D721Med (cell line): ENCODE measurements at places on chromosomes 2 and 18.

DNA sequence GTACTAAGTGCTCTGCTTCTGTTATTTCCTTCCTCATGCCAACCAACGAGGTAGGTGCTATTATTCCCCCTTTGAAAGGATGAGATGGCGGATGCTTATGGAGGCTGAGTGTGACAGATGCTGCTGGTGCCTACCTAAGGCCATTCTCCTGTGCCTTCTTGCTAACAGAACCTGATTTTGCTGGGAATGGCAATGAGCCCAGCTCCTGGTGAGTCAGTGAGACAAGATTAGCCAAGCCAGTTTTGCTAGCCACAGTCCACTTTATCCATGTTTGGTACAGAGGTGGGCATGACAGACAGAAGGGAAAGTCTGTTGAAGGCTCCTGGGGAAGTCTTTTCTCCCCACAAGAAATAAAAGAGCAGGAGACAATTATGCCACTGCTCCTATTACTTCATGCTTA is 43.7 kb upstream of the TMEM163 start:
- DNase-seq = no peak

DNA sequence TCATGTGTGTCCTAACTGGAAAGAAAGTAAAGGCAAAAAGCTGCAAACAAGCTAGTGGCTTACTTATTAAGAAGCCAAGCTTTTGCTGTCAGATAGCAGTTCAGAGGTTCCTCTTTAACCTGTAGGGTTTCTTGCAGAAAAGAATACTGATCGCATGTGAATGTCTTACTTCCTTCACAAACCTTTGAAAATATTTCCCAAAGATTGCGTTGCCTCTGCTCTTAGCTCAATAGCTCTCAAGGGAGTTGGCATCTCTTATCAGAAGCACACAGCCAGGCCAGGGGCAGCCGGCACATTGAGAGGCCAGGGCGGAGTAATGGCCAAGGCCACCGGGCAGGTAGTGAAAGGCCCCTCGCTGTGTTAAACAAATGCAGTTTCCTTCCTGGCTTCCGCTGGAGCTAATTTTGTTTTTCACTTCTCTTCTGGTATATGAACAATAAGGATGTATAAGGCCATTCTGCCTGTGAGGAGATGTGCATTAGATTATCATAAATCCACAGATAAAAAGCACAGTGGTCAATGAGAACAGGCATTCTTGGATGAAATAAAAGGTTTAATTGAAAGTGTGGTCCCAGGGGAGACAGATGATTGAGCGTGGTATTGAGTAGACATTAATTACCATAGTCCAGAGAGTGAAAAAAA is 542.4 kb upstream of the NRP2 start:
- DNase-seq = no peak

GRCh38 chr2:128474036-128474955 is 155.6 kb upstream of the HS6ST1 start:
- no peak for DNase-seq

- DNase-seq = no peak
These were observed at the start of gene MATN3 for GRCh38 chr2:20012282-20013125. TSS of gene MATN3 (minus strand) at chr2:20012668. CDS start at chr2:20012631, 37 bp downstream.

DNA sequence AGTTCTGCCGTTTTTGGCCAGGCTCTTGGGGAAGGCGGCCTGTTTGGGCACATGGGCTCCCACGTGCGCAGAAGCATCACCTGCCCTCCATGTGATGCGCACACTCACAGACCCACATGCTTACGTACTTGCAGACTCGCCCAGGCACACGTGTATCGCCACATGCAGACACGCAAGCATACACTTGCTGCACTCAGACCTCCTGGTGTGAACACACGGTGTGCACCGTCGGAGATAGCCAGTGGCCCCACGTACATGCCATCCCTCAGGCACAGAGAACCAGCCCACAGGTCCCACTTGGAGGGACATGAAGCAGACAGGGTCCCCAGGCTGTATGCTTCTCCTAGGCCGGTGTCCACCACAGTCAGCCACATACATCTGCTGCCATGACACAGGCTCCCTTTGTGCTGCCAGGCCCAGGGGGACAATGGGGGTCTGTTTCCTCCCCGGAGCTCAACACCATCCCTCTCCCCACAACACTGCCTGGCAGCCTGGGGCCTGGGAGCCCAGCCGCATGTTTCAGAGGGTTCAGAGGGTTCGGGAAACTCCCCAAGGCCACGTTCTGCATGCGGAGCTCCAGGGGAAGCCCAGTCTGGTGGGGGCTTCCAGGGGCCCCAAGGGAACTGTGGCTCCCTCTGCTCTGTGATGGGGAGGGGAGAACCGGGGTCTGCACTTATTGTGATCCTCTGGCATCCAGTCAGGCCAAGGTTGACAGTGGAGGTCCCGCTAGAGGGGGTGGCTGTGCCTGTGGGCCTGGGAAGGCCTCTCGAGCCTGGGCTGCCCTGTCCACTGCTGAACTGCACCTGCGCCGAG is 208.1 kb upstream of the HAAO start:
- no peak for DNase-seq

GRCh38 chr2:237940828-237941227 is 26.0 kb upstream of the UBE2F start:
- no peak for DNase-seq

DNA sequence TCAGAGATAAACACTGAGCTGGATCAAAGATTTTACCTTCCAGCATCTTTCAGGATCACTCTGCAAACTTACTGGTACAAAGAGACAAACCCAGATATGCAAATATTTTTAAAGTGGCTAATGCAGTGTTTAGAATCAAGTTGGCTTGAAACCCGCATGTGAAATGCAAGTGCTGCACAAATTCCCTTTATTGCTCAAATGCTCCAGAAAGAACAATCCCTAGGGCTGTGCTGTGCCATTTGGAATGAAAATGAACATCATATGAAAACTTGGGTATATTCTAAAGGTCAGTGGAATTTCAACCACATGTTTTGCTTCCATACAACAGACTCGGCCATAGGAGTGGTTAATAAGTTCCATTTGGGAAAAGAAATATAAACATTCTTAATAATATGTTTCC is 139.1 kb downstream of the VWC2L start:
- no peak for DNase-seq

DNA sequence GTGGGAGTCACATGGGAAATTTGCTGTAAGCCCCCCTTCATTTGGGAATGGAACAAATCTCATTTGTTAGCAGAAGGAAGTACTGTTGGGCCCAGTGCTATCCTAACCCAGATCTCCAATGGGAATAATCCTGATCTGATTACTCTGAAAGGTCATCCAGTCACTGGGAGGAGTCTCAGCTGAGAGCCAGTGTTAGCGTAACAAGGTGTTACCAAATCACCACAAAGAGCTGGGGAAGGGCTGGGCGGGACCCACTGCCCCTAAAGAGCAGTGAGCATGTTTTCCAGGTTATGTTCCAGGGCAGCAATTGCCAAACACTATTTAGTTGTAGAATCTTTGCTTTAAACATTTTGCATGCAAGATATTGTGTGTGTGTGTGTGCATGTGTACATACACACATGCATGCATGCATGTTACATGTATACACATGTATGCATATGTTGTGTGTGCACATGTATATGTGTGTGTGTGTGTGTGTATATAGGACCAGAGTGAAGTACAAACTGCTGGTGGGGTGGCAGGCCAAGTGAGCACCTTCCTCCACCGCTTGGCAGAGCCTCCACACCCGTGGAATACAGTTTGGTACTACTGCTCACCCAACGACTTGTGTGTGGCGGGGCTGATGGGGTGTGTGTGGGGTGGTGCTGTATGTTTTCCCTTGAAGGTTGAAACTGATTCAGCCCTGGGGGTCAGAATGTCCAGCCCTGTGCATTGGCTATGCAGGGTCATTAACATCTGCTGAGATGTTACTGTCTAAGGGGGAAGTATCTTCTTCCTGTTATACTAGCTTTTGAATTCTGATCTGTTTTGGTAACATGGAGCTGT is 15.2 kb downstream of the INPP5D start:
- DNase-seq = no peak

DNA sequence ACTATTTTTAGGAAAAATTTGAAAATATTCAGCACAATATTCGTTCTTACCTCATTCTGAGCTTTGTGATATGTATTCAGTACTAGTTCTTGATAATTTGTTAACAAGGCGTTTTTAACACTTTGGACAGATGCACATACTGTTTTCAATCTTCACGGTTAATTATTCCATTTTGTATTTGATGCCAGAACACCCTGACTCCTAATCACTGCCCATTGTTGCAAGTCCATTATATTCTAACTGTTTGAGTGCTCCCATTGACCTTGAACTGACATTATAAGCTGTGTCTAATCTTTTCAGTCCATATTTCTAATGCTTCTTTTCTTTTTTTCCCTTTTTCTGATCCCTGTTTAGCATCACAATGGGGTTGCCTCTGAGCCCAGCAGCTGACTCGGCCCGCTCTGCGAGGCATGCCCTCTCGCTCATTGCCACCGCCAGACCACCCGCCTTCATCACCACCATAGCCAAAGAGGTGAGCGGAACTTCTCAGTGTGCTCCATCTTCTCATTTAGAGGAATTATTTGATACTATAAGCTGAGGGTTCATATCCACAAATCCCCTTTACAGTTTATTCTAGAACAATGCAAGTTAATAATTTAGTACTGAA is 211.3 kb upstream of the BOD1L2 start:
- no peak for DNase-seq

GRCh38 chr2:85409845-85410583 is at the start of gene CAPG:
TSS of gene CAPG (minus strand) at chr2:85410366. CDS start at chr2:85402145, 8,221 bp downstream.
- DNase-seq = no peak

- DNase-seq = no peak
These were observed 79.2 kb upstream of the PXDN start for GRCh38 chr2:1823187-1824169.

DNA sequence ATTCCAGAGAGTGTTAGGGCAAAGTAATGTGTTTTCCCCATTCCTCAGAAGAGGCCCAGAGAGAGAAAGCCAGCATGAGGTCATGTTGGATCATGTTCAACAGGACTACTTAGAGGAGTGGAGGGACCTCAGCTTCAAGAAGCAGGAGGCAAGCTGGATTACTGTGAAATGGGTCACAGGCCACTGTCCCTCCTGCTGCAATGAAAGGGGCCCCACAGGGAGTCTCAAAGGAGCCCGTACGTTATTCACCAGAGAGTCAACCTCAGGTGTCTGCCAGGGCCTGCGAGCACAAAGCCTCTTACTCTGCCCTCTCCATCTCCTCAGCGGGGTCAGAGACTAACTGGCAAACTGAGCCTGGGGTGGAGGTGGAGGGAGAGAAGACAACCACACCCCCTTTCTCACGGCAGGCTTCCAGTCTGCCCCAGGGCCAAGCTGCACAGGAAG is 27.2 kb upstream of the ACYP2 start:
- DNase-seq = no peak

DNA sequence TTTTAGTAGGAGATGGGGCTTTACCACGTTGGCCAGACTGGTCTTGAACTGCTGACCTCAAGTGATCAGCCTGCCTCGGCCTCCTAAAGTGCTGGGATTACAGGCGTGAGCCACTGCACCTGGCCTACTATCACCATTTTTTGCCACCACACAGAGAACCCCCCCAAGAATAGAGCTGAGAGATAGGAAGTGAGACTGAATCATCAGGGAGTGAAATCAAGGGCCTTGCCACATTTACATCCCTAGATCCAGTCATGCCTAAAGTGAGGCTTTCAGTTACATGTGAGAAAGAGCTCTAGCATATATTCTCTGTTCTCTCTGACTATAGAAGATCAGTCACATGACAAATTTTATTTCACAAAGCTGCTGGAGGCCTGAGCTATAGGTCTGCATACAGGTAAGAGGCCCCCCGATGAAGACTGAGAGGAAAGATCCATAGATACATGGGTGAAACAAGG is 28.0 kb upstream of the KCMF1 start:
- no peak for DNase-seq

GRCh38 chr2:62313449-62314227 is 117.7 kb downstream of the B3GNT2 start:
- no peak for DNase-seq

GRCh38 chr18:77967791-77968190 is 718.1 kb downstream of the GALR1 start:
- DNase-seq = no peak

- DNase-seq = no peak
These were observed 45.9 kb downstream of the PXDN start for GRCh38 chr2:1698188-1698945.

DNA sequence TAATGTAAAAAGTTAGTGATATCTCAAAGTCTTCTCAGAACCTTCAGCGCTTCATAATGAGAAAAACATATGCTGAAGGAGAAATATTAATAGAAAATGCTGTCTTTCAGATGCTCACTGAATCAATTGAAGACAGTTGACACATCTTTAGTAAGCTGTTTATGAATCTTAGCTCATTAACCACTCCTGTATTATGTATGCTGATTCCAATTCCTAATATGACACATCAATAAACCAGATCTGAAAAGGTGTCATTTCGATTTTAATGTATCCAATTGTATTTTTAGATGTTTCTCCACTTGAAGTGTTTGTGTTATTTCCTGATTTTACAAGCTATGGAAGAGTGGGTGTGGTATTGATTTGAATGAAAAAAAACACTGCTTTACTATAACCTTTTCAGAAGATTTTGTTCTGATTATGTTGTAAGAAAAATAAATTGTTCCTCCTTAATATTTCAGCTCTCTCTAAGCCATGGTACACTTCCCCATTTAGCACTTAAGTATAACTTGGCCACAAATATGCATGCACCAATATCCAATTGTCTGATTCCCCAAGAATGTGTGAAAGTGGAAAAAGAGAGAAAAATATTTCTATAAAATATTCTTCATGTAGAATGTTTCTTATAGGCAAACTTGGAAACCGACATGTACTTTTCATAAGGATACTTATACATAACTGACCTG is 569.8 kb downstream of the ARHGAP15 start:
- DNase-seq = no peak

DNA sequence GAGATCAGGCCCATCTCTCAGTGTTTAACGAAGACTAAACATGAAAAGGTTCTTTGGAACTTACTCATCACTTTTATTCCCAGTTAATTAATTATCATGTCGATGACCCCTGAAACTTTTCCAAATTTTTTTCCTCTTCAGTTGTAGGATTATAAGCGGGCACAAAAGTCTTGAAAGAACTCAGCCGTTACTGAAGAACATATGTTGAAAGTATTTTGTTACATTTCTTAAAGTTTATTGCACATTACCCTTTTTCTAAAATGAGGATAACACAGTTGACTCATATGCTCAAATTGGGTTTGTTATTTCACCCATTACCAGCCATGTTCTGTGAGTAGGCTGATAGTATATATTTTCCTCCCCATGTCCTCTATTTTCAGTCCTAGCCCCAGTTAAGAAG is 75.9 kb upstream of the COL3A1 start:
- DNase-seq = no peak

- DNase-seq = no peak
These were observed 360.4 kb downstream of the ZNF516 start for GRCh38 chr18:76134628-76135027.

GRCh38 chr2:222196159-222196558 is 102.6 kb downstream of the PAX3 start:
- no peak for DNase-seq

DNA sequence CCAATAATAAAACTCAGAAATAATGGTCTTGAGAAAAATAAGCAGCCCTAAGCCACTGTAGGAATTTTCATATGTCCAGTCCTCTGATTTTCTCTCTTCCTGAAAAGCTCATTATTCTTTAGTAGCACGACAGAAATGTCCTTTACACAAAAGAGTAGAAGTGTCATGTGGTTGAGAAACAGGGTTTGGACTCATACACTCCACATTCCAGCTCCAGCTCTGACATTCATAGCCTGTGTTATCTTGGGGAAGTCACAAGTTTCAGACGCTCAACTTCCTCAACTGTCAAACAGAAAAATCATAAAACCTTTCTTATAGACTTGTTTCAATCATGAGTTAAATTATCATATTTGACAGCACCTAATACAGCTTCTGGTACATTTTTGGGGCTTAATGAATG is 511.5 kb downstream of the TNS1 start:
- DNase-seq = no peak

- no peak for DNase-seq
These were observed 834 bp upstream of the BUB1 start for GRCh38 chr2:110678457-110679336.
